ENCODE measurements at places on chromosomes 2 and 18.

DNA sequence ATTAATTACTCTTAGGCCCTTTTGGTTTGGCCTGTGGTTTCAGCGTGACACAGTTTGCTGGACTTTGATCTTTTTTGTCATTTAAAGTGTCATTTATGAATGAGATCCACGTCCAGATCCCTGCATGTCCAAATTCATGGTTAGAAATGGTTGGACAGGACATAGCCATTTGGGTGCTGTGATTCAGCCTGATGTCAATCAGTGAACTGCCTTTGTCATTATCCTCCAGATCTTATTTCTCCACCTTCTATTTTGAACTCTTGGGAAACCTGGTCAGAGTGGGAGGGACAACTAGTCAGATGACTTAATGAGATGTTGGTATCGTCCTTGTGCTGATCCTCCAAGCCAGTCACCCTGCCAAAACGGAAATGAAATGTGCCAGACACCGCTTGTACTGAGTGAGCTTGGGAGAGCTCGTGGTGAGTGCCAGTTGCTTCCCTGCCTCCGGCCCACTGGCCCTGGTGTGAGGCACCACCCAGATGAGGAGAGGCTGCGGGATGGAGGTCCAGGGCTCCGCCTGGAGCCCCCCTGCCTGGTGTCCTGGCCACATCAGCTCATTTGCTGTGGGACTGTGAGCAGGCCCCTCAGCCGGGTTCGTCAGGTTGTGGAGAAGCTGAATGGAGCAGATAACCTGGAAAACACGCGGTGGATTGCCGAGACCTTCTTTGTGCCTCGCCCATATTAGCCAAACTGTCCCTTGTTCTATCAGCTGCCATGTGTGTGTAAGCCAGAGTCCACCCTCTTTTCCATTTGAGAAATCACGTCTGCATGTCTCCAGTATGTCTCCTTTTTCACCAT, 70.1 kb downstream of the DGKD start:
- no peak for DNase-seq

DNA sequence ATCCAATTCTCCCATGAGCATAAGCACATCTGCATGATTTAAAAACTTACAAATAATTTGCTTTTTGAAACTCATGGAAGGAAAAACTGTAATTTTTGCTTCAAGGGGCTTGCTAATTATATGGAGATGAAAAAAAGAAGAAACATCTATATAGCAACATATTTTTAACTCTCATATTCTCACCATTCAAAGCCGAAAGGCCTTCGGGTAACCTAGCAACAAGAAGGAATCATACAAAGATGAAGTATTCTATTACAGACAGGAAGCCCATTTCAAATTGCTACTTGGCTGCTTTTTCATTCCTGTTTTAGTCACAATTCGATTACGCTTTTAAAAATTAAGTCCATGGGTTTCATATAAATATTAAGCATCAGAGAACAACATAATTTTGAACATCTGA, 39.2 kb upstream of the RNU4ATAC start:
- DNase-seq, result no peak

- no peak for DNase-seq
These were observed 1133.3 kb upstream of the PIK3C3 start for GRCh38 chr18:40821596-40822243.

GRCh38 chr2:72896446-72896845, 9.2 kb downstream of the SPR start:
- DNase-seq, result no peak

DNA sequence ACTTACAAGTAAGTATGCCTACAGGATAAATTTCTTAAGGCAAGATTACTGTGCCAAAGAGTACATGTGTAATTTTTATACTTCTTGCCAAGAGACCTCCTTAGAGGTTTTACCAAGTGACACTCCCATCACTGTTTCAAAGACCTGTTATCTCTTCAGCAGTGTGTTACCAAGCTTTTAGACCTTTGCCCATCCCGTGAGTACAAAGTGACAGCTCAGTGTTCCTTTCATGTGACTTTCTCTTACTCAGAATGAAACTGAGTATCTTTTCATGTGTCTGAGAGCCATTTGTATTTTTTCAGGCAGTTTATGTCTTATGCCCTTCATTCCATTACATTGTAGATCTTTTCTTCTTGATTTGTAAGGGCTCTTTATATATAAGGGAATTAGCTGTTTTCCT, 287.5 kb upstream of the SALL3 start:
- no peak for DNase-seq

All from skeletal muscle cell (primary cell).